Mucosa of descending colon (tissue), 3 donors: ENCODE measurements at places on chromosomes 1 and 21. TPM values are rescaled to one million over a fixed set of nuclear protein-coding genes. Genes with fewer than 3 reads are reported as not detected.
A peak's percentile ranks its signal among the peaks of the same experiment; 100 is the strongest.

The PLEKHN1 gene
- total RNA-seq = 0.99 TPM

The LIN28A gene
- not detected for total RNA-seq

The NR1I3 gene
- not detected for total RNA-seq

The F13B gene
- total RNA-seq = not detected

The PAQR7 gene
- total RNA-seq = 2.5 TPM

The SH3GLB1 gene
- 109 TPM for total RNA-seq

The FCRL5 gene
- total RNA-seq = 3.3 TPM

The SIM2 gene
- not detected for total RNA-seq

The OR2AK2 gene
- not detected for total RNA-seq

The CLDN19 gene
- total RNA-seq = not detected

The CYP4A11 gene
- total RNA-seq = not detected

The TEKT2 gene
- 0.19 TPM for total RNA-seq

The CYP4B1 gene
- 5.5 TPM for total RNA-seq

The TSPEAR gene
- total RNA-seq = 0.28 TPM

The IL6R gene
- total RNA-seq = 31.8 TPM

The RGSL1 gene
- total RNA-seq = not detected

The FCRL3 gene
- total RNA-seq = 0.36 TPM

The TCHH gene
- not detected for total RNA-seq

The VHLL gene
- total RNA-seq = not detected

GRCh38 chr1:156081917-156082308 is 352 bp downstream of the MEX3A start:
- no peak for DNase-seq

- no peak for DNase-seq
These were observed 165.1 kb upstream of the SNX7 start for GRCh38 chr1:98496256-98496995.

- no peak for DNase-seq
These were observed 4.8 kb downstream of the ATP6V1G3 start for GRCh38 chr1:198535631-198536030.

- peak; percentile 31 for DNase-seq
These were observed 9.0 kb upstream of the CDC20 start for GRCh38 chr1:43349594-43350306.

DNA sequence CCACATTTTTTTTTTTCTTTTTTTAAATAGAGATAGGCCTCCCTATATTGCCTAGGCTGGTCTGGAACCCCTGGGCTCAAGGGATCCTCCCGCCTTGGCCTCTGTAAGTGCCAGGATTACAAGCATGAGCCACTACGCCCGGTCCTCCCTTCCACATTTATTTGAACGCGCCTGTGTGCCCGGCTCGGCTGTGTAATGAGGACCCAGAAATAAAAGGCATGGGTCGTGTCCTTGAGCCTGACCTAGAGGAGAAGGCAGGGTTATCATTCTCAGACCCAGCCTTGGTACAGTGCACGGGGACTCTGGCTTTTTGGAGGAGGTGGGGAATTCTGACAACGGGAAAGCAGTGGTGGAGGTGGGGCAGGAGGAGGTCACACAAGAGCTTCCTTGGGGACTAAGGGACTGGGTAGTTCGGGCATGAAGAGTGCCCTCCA is 841 bp downstream of the CENPF start:
- DNase-seq = no peak

DNA sequence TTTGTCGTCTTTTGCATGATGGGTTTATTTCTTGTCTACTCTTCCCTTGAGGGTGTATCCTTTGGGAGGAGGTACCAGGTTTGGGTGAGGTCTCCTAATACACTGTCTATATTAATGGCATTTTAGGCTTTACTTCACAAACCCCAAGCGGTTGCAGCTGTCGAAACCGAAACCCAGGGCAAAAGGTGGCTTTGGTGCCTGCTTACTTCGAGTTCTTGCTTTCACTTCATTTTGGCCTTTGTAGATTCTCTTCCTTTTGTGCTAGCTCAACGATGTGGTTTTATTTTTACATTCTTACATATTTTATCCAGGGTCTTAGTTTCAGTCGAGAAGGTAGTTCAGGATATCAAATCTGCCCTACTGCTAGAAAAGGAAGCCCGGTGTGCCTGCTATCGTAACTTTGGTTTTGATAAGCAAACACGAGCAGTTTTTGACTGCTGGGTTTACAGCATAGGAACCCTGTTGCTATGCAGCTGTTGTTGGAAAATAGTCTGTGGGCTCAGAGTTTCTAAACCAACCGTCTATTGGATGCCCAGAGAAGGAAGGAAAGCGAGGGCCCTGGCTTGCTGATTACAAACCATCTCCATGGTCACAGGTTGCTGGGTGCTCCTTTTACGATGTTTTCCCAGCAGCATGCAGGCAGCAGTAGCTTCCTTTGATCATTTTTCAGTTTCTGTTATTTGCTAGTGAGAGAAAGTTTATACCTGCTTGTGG is 9.8 kb upstream of the TSPAN2 start:
- DNase-seq = no peak

GRCh38 chr1:117017648-117018047 is 16.1 kb downstream of the CD101 start:
- DNase-seq = no peak

DNA sequence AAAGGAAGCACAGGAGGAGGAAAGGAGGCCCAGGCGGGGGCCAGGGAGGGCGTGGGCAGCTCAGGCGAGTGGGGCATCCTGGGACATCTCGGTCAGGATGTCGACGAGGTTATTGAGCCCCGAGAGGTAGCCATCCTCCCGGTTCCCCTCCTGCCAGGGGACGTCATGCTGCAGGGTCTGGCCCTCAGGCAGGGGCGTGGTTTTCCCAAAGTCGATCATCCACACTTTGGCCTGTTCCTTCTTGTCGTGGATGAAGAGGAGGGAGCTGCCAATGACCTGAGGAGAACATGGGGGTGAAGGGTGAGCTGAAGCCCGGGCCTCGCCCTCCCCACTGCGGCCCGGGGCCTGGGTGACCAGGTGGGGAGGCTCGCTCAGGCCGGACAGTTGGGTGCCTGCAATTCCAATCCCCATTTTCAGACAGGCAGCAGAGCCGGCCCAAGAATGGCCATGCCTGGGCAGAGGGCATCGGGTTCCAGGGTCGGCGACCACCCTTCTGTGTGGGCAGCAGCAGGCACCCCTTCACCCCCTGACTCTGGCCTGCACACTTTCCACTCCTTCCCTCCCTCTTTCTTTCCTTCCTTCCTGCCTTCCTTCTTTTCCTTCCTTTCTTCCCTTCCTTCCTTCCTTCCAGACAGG is 86.2 kb downstream of the STUM start:
- DNase-seq = peak; percentile 21

GRCh38 chr21:46429754-46430681 is 28.7 kb upstream of the DIP2A start:
- DNase-seq = no peak

- no peak for DNase-seq
These were observed 185.1 kb upstream of the ST6GALNAC5 start for GRCh38 chr1:76682138-76682537.

GRCh38 chr1:5651964-5652821 is 340.0 kb downstream of the NPHP4 start:
- DNase-seq = no peak

DNA sequence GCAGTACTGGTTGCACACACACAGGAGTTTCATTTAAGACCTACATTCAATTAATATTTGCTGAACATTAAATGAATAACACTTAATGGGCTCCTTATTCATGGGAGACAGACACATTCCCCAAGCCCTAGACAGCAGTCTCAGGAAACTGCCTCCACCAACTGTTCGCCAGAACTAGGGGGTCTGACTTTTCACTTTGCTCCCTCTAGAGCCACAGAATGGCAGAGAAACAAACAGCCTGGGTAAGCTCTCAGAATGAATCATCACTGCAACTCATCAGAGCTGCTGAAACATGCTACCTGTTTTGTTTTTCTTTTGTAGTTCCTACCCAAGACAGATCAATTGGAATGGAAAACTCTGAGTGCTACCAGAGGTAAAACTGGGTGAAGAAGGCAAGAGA is 31.7 kb downstream of the ELK4 start:
- no peak for DNase-seq

GRCh38 chr1:188372821-188373220 is 1544.1 kb downstream of the PLA2G4A start:
- DNase-seq = no peak

- DNase-seq = no peak
These were observed 66.5 kb upstream of the ERRFI1 start for GRCh38 chr1:8092657-8093056.

DNA sequence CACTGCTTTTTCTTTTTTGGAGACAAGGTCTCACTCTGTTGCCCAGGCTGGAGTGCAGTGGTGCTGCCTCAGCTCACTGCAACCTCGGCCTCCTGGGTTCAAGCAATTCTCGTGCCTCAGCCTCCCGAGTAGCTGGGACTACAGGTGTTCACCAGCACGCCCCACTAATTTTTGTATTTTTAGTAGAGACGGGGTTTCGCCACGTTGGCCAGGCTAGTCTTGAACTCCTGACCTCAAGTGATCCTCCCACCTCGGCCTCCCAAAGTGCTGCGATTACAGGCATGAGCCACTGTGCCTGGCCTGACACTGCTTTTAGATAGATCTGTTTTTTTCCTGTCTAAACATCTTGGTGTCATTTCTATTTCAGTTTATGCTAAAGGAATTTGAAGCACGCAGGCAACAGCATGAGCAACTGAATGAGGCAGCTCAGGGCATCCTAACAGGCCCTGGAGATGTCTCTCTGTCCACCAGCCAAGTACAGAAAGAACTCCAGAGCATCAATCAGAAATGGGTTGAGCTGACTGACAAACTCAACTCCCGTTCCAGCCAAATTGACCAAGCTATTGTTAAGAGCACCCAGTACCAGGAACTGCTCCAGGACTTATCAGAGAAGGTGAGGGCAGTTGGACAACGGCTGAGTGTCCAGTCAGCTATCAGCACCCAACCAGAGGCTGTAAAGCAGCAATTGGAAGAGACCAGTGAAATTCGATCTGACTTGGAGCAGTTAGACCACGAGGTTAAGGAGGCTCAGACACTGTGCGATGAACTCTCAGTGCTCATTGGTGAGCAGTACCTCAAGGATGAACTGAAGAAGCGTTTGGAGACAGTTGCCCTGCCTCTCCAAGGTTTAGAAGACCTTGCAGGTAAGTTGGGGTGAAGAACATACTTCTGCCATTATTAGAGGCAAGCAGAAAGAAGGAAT is 106.1 kb upstream of the BMP8A start:
- no peak for DNase-seq

- no peak for DNase-seq
These were observed 73.8 kb downstream of the RPE65 start for GRCh38 chr1:68375919-68376318.

GRCh38 chr1:85656256-85656655 is 52.0 kb downstream of the ZNHIT6 start:
- no peak for DNase-seq

- no peak for DNase-seq
These were observed 14.7 kb downstream of the MDM4 start for GRCh38 chr1:204530932-204531331.

GRCh38 chr21:44855572-44855971 is 17.9 kb downstream of the PTTG1IP start:
- no peak for DNase-seq

- no peak for DNase-seq
These were observed 80.9 kb upstream of the ZC3H12A start for GRCh38 chr1:37393173-37394120.

DNA sequence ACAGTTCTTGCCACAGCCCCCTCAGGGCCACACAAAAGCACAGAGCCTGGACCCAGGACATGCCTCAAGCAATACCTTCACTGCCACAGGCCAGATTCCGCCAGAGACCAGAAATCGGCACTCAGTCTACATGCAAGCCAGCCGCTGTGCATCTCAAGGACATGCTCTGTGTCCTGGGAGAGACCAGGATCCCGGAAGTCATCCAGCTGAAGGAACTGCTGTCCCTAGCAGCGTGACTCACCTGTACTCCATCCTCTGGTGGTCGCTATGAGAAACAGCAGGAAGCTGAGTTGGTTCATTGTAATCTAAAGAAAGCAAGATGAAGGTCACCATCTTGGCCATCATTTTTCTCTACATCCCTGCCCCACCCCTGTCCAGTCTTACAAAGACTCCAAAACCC is 401 bp downstream of the ITLN1 start:
- no peak for DNase-seq

GRCh38 chr1:168291222-168291837 is 10.7 kb downstream of the TBX19 start:
- DNase-seq = no peak

GRCh38 chr1:21754583-21754982 is 28.4 kb downstream of the USP48 start:
- DNase-seq = no peak
